Thyroid gland (tissue), 4 donors: ENCODE measurements at places on chromosomes 3 and 15.
A peak's percentile ranks its signal among the peaks of the same experiment; 100 is the strongest.

- DNase-seq, result no peak
These were observed 108.1 kb downstream of the LSAMP start for GRCh38 chr3:116337229-116337628.

- no peak for DNase-seq
These were observed 400.3 kb downstream of the TBC1D5 start for GRCh38 chr3:17342119-17342518.

- peak; percentile 83 for DNase-seq
These were observed 43.0 kb upstream of the TLE3 start for GRCh38 chr15:70140543-70141375.

GRCh38 chr15:26294059-26294689, 431.0 kb upstream of the ATP10A start:
- no peak for DNase-seq

- peak; percentile 82 for DNase-seq
These were observed 146.2 kb upstream of the TLE3 start for GRCh38 chr15:70243686-70244540.

DNA sequence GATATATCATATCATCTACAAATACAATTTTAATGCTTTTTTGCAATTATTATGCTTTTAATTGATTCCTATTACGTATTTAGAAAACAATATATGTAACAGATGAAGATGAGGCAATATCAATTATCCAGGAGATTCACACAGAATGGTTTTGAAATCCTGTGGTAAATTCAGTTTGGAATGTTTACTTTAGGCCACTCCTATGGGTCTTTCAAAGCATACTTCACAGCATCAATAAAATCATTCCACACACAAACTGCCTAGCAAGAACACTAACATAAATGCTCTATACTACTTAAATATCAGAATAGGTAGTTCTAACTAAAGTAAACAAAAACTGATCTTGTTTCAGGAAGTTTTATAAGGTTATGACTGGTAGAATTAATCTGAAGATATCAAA, 90.5 kb downstream of the FAM227B start:
- DNase-seq, result no peak

DNA sequence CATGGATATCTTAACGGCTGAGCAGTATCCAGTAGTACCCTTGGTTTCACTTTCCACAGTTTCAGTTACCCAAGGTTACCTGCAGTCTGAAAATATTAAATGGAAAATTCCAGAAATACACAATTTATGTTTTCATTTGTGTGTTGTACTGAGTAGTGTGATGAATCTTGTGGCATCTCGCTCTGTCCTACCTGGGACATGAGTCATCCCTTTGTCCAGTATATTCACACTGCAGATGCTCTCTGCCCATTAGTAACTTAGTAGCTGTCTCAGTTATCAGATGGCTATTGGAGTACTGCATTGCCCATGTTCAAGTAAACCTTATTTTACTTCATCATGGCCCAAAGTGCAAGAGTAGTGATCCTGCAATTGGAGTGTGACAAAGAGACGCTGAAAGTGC, 26.1 kb downstream of the GASK1A start:
- DNase-seq, result no peak

- DNase-seq, result no peak
These were observed 6.5 kb downstream of the A4GNT start for GRCh38 chr3:138125548-138126221.

DNA sequence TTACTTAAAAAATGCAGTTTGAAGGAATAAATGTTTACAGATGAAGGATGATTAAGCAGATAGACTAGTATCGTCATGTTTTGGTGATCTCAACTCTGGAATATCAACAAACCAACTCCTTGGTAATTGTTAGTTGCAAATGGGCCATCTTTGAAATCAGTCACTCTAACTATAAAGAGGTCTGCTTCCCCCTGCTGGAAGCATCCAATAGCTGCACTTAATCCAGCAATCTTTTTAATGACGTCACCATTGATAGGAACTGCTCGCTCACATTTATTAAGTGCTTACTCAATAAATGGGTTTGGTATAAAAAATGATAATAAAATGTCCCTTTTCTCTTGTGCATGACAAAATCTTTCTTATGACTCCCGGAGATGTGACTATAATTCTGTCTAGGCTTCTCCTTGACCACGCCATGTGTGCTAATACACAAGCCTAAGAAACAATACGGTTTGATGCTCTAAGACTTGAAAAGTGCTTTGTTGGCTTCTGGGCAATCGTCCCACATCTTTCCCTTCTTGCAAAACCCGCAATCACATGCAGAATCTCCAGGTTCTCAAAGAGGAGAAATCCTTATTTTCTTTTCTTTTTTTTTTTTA, 227.6 kb upstream of the POU1F1 start:
- DNase-seq, result peak; percentile 53

DNA sequence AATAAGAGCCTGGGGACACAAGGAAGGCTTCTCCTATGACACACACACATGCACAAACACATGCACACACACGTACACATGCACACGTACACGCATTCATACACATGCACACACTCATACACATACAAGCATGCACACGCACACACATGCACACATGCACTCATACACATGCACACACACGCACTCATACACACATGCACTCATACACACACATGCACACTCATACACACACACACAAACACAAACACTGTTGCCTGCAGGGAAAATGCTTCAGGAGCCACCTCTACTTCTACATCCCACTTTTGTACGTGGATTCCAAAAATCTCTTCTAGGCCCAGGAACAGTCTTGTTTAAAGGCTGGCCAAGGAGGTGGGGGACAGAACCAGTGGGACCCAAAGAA, 20.7 kb upstream of the NR2E3 start:
- no peak for DNase-seq

GRCh38 chr3:53486961-53487654, 7.3 kb upstream of the CACNA1D start:
- no peak for DNase-seq

DNA sequence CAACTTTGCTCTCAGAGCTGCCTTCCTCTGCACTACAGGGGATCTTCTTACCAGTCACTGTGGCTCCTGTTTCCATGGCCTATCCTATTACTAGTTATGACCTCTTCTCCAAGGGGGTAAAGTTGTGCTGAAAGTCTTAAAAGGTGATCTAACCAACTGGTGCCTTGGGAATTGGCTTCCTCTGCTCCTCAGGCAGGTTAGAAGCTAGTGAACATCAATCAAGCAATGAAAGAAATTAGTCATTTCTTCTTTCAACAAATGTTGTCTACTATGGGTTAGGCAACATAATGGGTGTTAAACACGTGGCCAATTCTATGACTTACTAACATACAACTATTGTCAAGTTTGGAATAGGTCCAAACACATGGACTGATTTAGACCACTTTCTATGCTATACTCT, 571.4 kb upstream of the NAALADL2 start:
- DNase-seq, result no peak

DNA sequence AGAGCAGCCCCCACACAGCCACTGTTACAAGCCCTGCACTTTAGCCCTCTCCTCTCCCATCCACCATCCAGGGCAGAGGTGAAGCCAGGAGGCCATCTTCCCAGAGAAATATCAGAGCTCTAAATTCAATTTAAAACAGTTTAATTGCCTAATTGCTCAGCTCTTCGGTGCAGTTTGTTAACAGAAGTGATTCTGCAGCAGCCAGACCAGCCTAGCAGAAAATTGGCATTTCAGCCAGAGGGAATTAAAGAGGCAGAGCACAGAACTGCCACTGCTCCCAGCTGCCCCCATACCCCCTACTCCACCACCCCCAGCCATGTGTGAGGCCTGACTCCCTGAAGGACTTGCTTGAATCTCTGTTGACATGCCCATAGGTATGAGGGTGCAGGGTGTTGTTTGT, 38.5 kb downstream of the TPRA1 start:
- DNase-seq, result no peak

DNA sequence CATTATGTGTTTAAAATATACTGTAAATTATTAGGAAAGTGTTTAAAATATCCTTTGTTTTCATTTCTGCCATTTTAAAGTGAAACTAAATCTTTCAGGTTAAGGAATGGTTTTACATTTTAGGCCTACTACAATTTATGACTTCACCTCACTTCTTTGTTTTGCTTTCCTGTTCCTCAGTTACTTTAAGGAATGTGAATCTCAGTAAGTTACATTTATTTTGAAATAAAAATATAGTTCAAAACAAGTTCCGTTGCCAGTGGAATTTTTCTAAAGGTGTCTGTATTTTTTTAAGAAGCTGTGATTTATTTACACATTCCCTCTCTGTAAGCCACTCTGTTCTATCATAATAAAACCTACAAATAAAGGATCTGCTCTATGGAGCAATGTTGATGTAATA, 630.9 kb upstream of the AGTR1 start:
- no peak for DNase-seq

DNA sequence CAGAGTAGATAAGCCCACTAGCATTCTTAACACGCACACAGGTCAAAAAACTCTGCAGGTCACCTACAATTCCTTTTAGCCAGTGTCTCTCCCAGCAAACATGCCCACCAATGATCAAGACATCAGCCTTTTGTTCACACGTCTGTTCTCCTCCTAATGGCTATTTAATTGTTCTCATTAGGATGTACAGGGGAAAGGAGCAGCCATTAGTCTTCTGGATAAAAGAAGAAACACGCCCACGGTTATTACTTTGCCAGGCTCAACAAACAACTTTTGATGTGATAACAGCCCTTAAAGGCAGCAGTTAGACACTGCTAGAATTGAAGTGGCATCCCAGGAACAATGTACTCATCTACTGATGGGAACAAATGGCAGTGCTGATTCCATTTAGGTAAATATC, 108.8 kb downstream of the NTRK3 start:
- DNase-seq, result no peak

DNA sequence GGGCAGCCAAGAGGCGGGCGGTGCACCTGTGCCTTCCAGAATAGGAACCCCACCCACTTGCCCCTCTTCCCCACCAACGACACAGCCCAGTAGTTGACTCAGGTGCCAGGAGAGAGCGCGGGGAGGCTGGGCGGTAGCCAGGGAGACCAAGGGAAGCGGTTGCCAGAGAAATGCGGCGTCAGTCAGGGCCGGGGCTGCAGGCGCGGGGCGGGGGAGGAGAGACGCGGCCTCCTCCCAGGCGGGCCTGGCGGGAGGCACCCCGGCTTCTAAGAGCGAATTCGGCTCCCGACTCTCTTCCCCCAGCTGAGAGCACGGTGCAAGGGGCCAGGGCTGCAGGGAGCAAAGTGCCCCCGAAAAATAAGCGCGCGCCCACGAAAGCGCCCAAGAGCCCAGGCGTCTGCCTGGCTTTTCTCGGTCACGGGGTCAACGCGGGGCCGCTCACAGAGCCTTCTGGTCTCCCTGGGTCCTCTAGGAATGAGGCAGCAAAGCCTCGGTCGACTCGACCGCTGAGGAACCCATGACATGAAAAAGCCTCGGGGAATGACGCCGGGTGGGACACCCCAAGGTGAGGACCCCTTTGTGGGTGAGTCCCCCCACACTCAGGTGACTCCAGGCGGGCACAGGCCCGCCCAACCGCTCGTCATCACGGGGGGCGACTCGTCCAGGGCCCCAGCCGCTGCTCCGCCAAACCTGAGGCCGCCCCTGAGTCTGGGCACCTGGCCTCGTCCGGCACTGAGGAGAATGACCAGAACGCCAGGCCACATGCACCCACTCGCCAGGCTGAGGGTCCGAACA, 716 bp downstream of the CPEB1 start:
- peak; percentile 53 for DNase-seq

DNA sequence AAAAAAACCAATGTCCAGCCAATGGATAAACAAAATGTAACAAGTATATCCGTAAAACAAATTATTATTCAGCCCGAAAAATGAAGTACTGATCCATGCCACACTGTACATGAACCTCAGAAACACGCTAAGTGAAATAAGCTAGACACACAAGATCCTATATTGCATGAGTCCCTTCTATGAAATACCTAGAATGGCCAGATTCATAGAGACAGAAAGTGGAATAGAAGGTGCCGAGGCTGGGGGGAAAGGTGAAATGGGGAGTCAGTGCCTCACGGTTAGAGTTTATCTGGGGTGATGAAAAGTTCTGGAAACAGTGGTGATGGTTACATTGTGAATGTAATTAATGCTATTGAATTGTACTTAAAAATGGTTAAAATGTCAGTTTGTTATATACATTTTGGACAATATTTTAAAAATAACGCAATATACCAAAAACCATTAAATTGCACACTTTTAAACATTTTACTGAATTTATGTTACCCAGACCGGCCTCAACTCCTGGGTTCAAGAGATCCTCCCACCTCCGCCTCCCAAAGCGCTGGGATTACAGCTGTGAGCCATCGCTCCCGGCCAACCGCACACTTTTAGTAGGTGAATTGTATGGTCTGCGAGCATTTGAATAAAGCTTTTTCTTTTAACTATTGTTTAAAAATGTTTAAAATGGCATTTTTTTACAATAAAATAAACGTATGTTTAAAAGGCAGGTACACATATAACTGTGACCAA, 2.1 kb downstream of the RNF168 start:
- no peak for DNase-seq

DNA sequence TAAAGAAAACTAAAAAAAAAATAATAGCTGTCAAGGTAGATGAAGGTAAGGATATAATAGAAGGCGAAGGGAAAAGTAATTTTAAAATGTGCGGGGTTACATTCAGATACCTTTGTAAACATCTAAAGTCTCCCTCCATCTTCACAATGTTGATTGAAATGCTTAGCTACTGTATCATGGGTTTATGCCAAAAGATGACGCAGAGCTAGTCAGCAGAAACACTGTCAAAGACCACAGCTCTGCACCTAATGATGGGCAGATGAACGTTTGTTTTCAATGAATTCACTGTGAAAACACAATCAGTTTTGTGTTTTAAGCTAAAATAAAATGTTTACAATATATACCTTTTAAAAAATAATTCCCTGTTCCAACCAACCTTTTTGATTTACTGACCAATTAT, 61.2 kb downstream of the RFTN1 start:
- DNase-seq, result no peak

DNA sequence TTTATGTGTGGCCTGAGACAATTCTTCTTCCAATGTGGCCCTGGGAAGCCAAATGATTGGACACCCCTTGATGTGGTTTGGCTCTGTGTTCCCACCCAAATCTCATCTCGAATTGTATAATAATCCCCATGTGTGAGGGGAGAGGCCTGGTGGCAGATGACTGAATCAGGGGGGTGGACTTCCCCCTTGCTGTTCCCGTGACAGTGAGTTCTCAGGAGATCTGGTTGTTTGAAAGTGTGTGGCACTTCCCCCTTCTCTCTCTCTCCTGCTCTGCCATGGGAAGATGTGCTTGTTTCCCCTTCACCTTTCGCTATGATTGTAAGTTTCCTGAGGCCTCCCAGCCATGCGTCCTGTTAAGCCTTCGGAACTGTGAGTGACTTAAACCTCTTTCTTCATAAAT, 60.1 kb upstream of the PARL start:
- no peak for DNase-seq

DNA sequence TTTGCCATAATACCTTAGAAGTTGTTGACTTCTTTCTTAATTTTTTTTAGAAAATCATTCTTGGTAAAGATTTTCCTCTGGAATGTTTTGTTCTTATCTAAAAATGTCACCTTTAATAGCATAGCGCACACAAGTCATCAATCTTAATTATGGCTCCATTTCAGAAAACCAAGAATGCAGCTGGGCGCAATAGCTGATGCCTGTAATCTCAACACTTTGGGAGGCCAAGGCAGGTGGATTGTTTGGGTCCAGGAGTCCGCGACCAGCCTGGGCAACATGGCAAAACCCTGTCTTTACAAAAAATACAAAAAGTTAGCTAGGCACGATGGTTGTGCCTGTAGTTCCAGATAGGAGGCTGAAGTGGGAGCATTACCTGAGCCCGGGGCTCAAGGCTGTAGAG, 125.6 kb upstream of the EOMES start:
- no peak for DNase-seq
